T-cell (primary cell): ENCODE measurements at places on chromosomes 11 and 22.

DNA sequence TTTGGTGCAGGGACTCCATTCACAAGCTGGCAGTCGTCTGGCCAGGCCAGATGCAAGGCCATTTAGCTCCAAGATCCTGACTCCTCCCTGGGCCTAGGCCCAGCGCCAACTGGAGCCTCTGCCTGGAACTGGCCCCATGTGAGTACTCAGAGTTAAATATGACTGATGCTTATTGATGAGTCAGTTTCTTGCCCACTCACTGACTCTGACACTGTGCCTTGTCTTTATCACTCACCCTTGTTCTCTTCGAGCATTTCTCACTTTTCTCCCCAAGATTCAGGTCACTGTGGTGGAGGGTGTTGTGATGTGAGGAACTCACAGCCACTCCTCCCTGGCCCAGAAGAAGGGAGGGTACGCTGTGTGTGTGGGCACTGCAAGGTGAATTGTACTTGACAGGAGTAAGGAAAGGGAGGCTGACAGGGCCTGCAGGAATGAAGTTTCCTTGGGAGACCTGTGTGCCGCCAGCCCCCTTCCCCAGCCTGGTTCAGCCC, 23.2 kb upstream of the ST3GAL4 start:
- peak; percentile 49 for DNase-seq

DNA sequence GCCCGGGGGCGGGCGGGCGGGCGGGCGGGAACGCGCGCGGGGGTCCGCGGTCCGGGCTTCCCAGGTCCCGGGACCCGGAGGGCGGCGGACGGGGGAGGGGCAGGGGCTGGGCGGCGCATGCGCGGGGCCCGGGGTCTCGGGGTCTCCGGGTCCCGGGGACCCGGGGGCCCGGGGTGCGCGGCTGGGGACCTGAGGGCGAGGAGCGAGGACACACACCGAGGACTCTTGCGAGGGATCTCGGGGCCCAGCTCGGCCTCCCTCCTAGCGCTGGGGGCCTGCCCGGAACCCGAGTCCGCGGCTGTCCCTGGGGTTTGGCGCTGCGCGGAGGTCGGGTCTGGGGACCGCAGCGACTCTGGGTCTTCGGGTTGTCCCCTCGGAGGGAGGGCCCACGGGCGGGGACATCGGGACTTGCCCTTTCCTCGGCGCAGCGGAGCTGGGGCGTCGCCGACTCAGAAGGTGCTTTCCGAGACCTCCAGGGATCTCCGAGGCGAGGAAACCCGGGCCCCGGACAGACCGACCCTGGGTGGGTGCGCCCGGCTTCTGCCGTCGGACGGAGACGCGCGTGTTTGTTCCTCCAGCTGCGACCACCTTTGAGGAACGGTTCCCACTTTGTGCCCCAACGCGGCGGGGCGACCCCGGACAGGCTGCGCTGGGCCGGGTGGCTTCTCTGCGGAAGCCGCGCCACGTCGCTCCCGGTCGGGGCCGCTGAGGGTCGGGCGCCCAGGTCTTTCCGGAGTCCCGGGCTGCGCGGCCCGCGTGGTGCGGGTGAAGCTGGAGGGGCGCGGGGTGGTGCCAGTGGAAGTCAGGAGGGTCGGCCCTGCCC, 540 bp downstream of the PPARA start:
- DNase-seq: peak; percentile 41

GRCh38 chr11:112555491-112556364, 295.1 kb upstream of the PLET1 start:
- DNase-seq: peak; percentile 55

DNA sequence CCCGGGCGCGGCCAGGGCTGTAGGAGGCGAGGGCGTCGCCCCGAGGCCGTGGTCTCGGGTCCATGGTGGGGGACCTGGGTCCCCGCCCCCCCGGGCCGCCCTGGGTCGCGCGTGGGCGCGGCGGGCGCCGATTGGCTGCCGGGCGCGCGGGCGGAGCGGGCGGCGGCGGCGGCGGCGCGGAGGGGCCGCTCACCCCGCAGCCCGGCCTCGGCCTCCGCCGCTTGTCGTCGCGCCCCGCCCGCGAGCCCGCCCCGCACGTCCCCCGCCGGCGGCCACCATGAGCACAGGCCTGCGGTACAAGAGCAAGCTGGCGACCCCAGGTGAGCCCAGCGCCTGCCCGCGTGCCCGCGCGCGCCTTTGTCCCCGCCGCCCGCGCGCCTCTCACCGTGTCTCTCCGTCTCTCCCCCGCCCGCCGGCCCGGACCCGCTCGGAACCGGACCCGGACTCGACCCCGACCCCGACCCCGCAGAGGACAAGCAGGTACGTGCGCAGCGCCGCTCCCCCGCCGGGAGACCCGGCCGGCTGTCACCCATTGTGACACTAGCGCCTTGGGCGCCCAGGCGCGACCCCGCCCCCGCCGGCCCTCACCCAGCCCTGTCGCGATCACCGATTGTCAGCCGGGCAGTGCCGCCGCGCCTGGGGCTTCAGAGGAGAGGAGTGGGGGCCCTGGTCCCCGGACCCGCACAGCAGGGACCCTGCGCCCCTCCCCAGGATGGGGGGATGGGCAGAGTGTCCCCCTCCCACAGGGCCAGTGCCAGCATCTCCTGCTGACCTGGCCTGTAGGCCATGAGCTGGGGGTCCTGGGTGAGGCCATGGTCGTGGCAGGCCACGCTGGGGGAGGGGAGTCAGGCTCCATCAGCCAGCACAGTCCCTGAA, at the start of gene SEPTIN5:
SEPTIN5 (plus strand) TSS at position 192 of the 876 bp plus-strand sequence; CDS start at position 278, 86 bp downstream.
- no peak for DNase-seq

- peak; percentile 42 for DNase-seq
These were observed 27.8 kb upstream of the GRAMD4 start for GRCh38 chr22:46592390-46592872.
